ENCODE measurements at places on chromosomes 3 and 15.

- DNase-seq = no peak
These were observed 44.9 kb downstream of the DNAH1 start for GRCh38 chr3:52361011-52361410.

- no peak for DNase-seq
These were observed 2.8 kb downstream of the RPUSD3 start for GRCh38 chr3:9841015-9841414.

GRCh38 chr3:127247292-127247691, 40.6 kb downstream of the PRR20G start:
- DNase-seq = no peak

DNA sequence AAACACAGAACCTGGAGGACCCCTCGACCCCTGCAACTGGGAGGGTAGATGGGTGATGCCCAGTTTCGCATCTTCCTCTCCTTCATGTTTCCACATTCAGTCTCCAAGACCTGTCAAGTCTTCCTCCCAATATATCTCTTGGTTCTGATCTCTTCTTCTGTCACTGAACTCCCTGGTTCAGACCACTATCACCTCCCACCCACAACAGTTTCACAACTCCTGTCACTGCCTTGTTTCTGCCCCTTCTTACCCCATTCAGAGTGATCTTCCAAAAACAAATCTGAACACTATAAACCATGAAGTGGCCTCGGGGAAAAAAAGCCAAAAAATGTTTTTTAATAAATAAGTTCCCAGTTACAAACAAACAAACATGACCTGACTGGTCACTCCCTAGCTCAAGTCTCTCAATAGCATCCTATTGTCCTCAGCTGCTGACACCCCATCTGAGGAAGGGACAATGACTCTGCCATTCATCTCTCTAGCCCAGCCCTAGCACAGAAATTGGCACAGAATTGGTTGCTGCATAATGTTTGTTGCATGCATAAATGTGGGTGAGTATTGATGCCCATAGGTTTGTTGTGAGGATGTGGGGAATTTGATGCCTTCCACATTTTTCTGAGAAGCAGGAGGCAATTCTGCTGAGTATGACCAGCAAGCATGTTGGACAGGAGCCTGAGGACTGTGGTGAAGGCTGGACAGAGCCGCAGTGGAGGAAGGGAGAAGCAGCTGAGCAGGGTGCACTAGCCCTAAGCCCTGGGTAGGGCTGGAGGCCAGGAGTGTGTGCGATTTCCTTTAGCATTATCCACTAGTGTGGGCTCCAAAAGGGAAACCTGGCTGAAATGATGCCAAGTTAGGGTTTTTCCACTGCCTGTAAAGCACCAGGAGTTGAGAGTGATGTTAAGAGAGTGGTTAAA, 12.2 kb upstream of the XYLB start:
- no peak for DNase-seq

GRCh38 chr3:72903004-72903403, 15.2 kb downstream of the GXYLT2 start:
- DNase-seq = no peak

DNA sequence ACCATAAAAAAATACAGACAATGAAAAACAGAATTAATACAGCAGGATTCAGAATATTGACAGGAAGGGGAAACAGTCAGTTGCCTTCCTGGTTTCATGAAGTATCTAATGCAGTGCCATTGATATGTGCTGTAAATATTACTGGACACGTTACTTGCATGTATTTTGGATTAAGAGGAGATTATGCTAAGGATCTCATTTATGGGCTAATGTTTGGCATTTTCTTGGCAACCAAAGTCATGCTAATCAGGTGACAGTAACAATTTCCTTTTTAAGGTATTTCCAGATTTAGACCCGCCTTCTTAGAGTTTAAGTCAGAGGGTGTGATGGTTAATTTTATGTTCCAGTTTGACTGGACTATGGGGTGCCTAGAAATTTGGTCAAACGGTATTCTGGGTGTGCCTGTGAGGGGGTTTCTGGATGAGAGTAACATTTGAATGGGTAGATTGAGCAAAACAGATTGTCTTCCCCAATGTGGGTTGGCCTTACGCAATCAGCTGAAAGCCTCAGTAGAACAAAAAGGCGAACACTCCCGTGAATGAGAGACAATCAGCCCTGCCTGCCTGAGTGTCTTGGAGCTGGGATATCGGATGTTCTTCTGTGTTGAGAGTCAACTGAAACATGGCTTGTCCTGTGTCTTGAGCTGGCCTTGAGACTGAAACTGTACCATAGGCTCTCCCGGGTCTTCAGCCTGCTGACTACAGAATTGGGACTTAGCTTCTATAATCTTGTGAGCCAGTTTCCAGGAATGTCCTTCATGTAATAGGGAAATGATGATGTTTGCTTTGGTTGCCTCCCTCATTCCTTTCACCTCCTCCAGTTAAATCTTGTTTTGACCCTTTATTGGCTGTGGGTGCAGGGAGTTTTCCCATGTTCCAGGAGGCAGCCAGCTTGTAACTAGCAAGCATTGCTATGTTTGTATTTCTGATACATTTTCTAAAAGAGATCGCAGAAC, 10.5 kb downstream of the SQOR start:
- DNase-seq = no peak

DNA sequence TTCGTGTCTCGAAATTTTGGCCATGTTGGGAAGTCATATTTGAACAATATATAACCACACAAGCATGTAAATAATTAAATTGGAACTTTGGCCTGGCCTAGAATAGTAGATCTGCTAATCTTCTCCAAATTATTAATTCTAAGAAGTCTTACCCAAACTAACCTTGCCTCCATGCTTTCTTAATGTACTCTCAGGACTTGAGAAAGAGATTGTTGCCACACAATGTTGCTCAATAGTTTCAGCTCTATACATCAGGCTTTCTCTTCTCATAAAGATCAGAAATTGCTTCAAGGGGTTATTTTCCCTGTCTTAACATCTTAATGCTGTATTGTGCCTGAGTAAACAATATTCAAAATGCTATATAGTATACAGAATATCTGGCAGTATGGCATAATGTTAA, 202.7 kb upstream of the LRIG1 start:
- no peak for DNase-seq

DNA sequence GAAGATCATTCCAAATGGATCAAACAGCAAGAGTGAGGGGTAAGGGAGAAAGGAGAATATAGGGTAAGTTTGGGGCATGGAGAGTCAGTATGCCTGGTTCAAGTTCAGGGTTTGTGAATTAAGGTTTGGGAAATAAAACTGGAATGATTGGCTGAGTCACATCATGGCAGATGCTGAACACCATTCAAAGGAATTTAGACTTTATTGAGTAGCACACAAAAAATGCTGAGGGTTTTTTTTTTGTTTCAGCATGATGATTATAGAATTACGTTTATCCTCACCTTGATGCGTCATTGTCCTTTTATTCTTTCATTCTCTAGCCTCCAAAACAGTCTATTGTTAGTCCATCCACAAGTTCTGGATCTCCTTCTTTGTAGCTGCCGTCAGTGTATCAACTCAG, 220.0 kb upstream of the UMPS start:
- DNase-seq = no peak

DNA sequence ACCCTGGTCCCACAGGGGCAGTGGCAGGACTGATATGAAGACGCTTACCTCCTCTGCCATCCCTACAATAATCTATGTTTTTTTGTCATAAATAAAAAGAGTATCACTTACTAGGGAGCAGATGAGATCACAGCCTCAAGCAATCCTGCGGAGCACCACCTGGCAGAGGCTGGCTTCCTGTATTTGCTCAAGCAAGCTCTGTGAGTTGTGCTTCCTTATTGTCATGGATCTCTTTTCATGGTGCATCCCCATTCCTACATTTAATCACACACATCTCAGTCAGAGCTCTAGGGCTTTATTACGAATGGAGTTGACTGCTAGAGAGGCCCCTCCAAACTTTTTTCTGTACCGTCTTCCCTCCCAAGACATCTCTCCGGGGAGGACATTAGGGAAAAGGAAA, 186.0 kb downstream of the UBE2E2 start:
- DNase-seq = no peak

DNA sequence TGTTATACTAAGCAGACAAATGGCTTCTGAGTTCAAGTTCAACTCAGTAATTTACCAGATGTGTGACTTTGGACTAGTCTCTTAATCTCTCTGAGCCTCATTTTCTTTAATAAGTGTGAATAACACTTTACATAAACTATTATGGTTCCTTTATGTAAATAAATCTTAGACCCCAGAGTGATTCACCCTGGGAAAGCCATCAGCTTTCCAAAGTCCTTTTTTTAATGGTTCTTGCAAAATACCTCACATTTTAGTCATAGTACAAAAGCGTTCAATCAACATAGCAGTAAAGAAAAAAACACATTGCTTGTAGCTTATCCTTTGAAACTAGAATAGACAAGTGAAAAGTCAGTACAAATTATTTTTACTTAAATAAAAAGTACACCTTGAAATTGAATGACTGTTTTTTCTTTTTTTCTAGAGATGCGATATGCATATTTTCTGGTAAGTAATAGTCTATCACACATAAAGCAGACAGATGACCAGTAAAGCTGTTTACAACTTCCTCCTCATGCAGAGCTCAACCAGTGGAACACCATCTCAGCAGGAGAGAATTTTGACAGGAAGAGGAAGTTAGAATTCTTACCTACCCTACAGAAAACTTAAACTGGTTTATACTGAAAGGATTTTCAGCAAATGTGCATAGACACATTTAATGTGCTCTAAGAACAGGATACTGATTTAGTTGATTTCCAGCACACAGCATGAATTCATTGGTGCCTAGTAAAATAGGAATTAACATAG, 123.0 kb upstream of the AGBL1 start:
- no peak for DNase-seq

GRCh38 chr3:100754563-100755334, 45.5 kb downstream of the TFG start:
- no peak for DNase-seq

DNA sequence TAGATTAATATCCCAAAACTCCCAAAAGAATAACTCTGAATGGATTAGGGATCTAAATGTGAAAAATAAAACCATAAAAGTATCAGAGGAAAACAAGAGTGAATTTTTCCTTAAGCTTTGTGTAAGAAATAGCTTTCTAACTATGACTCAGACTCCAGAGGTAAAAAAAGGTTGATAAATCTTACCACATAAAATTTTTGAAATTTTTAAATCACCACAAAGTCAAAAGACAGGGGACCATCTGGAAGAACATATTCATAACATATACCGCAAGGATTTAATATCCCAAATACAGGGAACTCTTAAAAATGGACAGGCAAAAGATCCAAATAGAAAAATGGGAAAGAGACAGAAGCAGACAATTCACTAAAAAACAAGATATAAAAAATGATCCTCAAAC, 145.0 kb downstream of the ARNT2 start:
- DNase-seq = no peak

DNA sequence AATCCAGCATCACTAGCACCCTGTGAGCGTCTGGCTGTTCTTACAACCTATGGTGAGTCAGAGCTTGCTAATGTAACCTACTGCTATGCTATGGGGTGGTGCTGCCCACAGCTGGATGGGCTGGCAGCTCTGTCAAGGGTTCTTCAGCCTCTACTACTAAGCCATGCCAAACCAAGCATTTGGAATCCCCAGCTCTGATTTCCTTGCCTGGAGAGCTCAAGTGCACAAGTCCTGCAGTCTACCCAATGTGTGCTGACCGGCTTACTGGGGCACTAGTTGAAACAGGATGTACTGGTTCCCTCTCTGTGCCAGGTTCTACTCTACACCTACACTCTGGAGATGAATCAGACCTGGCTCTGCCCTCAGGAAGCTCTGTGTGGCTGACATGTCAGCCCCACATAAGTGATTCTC, 4.2 kb downstream of the TEX264 start:
- DNase-seq = no peak

DNA sequence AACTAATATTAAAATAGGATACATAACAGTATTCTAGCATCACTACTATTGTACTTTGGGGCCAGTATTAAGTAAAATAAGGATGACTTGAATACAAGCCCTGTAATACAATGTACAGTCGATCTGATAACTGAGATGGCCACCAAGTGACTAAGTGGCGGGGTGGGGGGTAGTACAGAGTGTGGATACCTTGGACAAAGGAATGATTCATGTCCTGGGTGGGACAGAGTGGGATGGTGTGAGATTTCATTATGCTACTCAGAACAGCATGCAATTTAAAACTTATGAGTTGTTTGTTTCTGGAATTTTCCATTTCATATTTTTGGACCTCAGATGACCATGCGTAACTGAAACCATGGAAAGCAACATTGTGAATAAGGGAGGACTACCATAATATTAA, 46.0 kb downstream of the SLC7A14 start:
- no peak for DNase-seq

DNA sequence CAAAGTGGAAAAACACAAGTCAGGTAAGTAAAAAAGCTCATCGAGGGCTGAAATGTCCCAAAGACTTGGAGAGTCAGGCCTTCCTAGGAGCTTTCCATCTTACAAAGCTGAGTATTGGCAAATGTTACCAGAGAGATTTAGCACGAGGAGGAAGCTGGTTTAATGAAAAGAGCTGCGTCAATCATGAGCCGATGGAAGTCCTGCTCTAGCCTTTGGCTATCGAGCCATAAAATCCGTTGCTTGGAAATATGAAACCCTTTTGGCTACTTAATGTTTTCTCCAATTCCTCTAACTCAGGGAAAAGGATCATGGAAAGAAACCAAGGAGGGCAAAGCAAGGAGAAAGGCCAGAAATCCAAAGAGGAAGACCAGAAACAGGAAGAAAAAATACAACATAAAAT, 1074.6 kb downstream of the FHIT start:
- DNase-seq = no peak

- DNase-seq = no peak
These were observed 109.5 kb downstream of the RPLP1 start for GRCh38 chr15:69562116-69562515.

DNA sequence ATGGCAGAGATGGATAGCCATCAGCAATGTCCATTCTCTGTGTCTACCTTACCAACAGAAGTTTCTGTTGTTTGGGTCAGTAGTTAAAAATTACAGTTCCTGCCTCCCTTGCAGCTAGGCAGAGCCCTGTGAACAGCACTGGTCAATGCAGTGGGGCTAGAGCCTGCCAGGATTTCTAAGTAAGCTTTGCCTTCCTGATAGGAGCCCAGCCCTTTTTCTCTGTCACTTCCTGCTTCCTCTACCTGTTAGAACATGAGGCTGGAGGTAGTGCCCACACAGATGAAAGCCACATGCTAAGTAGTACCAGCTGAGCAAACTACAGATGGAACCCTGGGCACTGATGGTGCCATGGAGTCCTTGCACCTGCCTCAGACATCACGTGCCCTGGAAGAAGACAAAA, 45.0 kb downstream of the MGLL start:
- no peak for DNase-seq
